ENCODE measurements at places on chromosomes 16 and 17.

- DNase-seq = no peak
These were observed 6.3 kb upstream of the CEP131 start for GRCh38 chr17:81228834-81229665.

- DNase-seq = no peak
These were observed 57.0 kb downstream of the FOXL1 start for GRCh38 chr16:86635176-86635876.

DNA sequence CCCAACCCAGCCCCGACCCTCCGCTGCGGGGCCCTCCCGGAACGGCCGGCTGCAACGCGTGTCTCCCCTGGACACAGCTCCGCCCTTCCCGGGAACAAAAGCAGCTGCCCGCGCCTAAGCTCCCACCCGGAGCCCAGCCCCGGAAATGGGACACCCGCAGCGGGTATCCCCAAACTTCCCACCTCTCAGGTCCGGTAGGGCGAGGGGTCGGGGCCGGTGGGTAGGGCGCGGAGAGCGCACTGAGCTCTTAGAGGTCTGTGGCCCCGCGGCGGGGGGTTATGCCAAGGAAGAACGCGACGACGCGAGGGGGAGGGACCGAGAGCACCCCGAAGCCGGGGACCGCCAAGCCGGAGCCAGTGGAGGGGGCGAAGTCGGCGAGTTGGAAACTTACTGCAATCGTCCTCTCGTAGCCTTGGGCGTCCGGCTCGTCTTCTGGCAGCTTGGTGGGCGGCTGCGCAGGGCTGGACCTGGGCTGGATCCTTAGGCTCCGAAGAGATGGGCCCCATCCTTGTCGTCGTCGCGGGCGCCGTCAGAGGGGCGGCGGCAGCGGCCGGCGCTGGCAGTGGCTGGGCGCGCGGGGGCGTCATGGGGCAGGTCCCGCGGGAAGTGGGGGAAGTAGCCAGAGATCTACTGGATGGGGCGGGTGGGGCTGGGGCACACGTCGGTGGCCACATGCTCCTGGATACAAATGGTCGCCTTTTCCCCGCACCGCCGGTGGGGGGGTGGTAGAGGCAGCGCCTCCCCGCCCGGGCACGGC lies 6.9 kb downstream of the USP6 start:
- DNase-seq = no peak

- no peak for DNase-seq
These were observed 436.2 kb downstream of the SLC39A11 start for GRCh38 chr17:72656130-72656763.

DNA sequence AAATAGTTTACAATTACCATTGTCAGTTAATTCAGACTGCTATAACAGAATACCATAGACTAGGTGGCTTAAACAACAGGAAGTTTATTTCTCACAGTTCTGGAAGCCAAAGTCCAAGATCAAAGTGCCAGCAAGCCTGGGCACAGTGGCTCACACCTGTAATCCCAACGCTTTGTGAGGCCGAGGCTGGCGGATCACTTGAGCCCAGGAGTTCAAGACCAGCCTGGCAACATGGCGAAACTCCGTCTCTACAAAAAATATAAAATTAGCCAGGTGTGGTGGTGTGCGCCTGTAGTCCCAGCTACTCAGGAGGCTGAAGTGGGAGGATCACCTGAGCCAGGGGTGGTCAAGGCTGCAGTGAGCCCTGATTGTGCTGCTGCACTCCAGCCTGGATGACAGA lies 71.3 kb upstream of the TBX2 start:
- no peak for DNase-seq
